ENCODE measurements at places on chromosomes 16 and 17.
A peak's percentile ranks its signal among the peaks of the same experiment; 100 is the strongest.

DNA sequence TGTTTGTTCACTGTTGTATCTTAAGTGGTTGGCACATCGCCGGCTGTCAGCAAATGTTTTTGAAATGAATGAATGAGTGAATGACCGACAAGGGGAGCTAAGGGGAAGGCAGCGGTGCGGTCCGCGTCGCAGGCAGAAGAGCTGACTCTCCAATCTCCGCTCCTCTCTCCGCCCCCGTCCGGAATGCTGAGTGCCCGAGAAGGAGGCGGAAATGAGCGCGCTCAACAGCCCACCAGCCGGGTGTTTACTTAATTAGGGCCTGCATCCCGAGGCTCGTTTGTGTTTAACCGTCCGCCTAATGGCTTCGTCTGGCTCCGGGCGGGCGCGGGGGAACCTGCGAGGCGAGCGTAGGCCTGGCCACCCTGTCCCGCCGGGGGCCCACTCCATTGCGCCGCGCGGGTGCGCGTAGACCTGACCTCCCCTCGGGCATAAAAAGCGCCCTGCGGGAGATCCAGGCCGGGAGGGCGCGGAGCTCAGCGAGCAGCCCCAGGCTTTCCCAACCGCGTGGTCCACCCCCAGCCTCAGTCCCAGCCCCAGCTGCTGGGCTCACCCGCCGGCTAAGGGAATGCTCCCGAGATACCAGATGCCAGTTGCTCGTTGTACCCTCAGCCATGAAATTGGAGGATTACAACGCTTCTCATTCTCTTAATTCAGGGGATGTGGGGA lies 2.5 kb upstream of the CDH3 start:
- no peak for DNase-seq

DNA sequence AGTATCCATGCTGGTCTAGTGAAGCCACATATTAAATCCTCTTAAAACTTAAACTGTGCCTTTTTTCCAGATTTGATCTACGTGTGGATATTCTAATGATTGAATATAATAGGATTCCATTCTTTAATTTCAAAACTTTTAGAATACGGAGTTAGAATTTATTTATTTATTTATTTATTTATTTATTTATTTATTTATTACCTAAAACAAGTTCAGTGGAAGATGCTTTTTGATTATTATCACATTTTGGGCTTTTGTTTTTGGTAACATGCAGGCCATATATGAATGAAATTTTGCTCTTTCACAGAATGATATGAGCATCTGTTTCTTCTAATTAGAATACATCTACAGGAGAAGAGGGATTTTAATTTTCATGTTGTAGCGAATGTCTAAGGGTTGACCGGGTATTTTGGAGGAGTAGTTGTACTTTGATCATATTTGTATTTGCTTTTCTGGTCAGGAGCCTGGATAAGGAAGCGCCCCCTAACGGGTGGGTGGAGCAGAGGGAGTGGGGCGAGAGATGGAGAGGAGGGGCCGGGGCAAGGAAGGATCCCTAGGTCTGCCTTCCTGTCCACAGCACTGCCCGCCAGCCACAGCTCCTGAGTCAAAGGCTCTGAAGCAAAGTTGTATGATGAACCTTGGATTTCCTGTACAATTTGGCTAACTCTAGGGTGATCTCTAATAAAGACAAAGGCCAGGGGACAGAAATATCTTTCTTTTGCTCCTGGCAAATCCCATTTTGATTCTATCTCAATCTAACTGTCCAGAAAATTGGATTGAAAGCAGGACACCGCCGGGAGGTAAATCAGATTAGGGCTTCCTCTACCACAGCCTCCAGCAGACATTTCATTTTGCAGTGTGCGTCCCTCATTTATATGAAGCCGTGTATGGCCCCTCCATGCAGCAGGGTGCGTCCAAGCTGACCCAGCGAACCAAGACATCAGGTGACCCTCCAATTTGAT lies 149.1 kb downstream of the PRKCA start:
- DNase-seq, result no peak

- no peak for DNase-seq
These were observed 157.6 kb downstream of the RAB11FIP4 start for GRCh38 chr17:31549121-31549524.

- no peak for DNase-seq
These were observed 467.3 kb downstream of the PMP22 start for GRCh38 chr17:14797801-14798200.

GRCh38 chr16:17104654-17105053 lies 366.1 kb downstream of the XYLT1 start:
- no peak for DNase-seq

- DNase-seq, result no peak
These were observed 92.7 kb downstream of the WSCD1 start for GRCh38 chr17:6162892-6163291.

GRCh38 chr16:2682209-2683021 lies at the start of gene KCTD5:
Gene KCTD5 (plus strand): TSS chr16:2682523. CDS start chr16:2682549, 26 bp downstream.
- DNase-seq, result peak; percentile 93

- no peak for DNase-seq
These were observed 17.2 kb downstream of the GINS3 start for GRCh38 chr16:58409316-58409973.

- DNase-seq, result no peak
These were observed 172.2 kb downstream of the SEC14L1 start for GRCh38 chr17:77312786-77313599.

GRCh38 chr16:87552072-87552718 lies 50.1 kb upstream of the JPH3 start:
- no peak for DNase-seq

DNA sequence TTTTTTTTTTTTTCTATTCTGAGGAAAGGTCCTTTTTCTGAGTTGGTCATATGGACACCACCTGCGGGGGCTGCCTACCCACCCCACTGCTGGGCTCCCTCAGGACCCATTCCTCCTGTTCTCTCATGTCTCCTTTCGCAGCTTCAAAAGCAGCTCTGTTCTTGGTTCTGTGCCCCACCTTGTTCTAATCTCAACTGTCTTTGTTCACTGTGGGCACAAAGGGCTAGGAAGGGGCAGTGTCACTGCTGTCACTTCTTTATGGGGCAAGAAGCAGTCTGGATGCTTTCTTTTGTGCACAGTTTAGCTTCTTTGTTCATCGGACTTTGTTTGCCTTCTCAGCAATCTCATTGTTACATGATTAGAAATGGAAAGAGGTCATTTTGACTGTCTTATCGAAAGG lies 7.1 kb downstream of the GOSR2 start:
- DNase-seq, result no peak

GRCh38 chr16:48182979-48183537 lies 27.3 kb upstream of the ABCC12 start:
- no peak for DNase-seq

- no peak for DNase-seq
These were observed 980 bp downstream of the LLGL1 start for GRCh38 chr17:18226284-18226945.

GRCh38 chr17:83190004-83190385 lies 110.6 kb downstream of the METRNL start:
- DNase-seq, result no peak

GRCh38 chr17:76914937-76915336 lies 46.7 kb downstream of the MGAT5B start:
- DNase-seq, result no peak

DNA sequence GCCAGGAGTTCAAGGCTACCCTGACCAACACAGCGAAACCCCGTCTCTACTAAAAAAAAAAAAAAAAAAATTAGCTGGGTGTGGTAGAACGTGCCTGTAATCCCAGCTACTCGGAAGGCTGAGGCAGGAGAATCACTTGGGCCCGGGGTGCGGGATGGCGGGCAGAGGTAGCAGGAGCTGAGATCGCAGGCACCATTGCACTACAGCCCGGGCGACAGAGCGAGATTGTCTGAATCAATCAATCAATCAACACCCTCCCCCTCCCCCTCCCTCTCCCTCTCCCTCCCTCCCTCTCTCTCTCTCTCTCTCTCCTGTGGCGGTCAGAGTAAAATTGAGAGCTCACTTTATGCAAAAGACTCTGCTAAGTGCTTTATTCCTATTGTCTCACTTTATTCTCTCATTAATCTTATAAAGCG lies 1.2 kb downstream of the HSDL1 start:
- no peak for DNase-seq

DNA sequence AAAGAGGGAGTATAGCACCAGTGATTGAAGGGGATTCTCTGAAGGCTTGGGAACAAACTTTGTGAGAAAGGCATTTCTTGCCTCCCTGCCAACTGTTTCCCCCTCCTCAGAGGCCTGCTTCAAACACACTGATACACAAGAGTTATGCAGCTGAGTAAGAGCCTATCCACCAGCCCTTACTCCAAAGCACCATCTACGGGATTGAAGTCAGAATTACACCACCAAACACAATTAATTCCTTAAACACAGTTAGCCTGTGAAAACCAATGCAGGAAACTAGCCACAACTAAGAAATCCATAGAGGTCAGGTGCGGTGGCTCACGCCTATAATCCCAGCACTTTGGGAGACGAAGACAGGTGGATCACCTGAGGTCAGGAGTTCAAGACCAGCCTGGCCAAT lies 138.3 kb downstream of the SHCBP1 start:
- DNase-seq, result no peak

GRCh38 chr16:66169817-66170216 lies 196.7 kb upstream of the CDH5 start:
- no peak for DNase-seq

DNA sequence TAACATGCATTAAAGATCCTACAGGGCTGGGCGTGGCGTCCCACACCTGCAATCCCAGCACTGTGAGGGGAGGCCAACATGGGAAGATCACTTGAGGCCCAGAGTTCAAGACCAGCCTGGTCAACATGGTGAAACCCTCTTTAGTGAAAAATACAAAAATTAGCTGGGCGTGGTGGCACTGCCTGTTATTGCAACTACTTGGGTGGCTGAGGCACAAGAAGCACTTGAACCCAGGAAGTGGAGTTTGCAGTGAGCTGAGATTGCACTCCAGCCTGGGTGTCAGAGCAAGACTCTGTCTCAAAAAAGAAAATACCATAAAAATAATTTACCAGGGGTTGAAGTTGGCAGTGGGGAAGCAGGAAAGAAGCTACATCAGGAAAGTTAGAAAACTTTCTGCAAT lies 12.9 kb downstream of the TXNDC11 start:
- DNase-seq, result no peak

DNA sequence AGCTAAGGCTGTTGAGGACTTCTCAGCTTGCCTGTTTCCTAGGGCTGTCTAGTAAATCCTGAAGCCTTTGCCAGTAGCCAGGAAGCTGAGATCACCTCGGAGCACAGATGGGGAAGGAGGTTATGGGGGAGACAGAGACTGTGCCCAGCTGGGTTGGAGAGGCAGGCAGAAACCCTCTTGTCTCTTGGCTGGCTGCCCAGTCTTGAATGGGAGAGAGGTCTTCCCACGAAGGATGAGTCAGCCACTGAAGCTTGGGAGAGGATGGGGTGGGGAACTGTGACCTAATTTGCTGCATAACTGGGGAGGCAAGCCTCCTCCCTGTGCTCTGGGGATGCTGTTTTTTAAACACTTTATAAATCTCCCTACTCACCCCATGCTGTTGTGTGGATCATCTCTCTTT lies 69.8 kb downstream of the SHISA9 start:
- DNase-seq, result no peak

DNA sequence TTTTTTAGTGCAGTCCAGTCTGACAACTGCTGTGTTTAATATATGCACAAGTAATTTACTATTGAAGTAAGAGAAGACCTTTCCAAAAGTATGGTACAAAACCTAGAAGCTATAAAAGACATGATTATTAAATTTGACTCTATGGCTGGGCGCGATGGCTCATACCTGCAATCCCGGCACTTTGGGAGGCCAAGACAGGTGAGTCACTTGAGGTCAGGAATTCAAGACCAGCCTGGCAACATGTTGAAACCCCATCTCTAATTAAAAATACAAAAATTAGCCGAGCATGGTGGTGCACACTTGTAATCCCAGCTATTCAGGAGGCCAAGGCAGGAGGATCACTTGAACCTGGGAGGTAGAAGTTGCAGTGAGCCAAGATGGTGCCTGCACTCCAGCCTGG lies 41.4 kb upstream of the VWA3A start:
- DNase-seq, result no peak

DNA sequence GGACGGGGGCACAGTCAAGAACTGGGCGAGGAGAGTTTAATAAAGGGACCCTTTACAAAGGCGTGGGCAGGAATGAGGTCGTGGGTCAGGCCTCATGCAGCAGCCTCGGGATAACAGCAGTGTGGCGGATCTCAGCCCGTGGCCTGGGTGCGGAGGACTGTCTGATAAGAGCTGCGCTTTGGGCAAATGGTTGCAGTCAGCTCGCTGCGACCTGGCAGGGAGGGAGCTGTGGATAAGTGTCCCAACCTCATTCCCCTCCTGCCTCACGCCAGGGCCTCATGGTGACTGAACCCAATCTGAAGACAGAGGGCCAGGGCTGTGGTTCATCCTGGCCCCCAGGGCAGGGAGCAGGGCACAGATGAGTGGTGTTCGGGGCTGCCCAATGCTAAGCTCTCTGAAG lies 13.6 kb downstream of the SMTNL2 start:
- DNase-seq, result no peak

DNA sequence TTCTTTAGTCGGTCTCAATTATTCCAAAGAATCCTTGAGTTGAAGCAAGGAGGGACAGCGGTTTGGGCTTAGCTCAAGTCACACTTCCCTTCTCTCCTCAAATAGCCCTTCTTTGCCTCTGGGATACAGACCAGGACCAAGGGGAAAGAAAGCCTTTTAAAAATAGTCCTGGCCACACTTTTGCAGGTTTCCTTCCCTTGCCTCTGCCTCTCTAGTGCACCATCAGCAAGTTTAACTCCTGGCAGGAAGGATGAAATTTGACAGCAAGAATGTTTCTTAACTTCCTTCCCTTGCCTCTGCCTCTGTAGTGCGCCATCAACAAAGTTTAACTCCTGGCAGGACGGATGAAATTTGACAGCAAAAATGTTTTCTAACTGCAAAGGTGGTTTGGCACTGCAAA lies 7.2 kb upstream of the G6PC1 start:
- DNase-seq, result no peak

DNA sequence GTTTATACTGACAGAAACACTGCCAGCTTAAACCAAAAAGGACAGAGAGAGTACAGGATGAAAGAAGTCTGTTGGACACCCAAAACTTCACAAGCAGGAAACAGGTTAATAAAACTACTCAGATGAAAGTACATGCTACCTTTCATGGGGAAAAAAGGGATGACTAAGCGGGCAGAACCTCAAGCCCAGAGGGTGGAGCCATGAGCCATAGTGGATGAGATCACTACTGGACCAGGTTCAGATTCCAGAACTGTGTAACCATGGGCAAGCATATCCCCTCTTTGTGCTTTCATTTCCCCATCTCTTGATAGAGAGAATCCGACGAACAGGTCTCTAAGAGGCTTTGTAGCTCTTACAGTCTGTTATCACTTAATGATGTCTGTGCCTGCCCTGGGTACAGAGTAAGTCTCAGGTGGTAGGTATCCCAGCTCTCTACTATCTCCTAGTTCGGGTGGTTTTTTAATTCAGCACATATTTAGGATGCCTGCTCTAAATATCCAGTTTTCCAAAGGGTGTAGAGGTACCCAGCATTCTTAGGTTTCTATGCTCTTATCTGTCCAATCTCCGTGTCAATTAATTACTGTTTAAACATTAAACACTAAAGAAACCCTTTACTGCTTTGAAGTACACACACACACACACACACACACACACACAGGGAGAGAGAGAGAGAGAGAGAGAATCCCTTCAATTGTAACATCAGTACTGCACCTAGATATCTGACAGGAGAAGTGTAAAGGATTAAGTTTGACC lies 206.7 kb downstream of the ZNF423 start:
- DNase-seq, result no peak

Measured in activated naive CD4-positive, alpha-beta T cell (primary cell).